Astrocyte (in vitro differentiated cells and primary cell): ENCODE measurements at places on chromosomes 5 and 9. TPM values are rescaled to one million over a fixed set of nuclear protein-coding genes. Genes with fewer than 3 reads are reported as not detected.

SHC3 gene
- total RNA-seq = 3.1 and 4.6 TPM in 2 replicates

ZNG1C gene
- total RNA-seq = 21.1 and 28.1 TPM in 2 replicates

DNA sequence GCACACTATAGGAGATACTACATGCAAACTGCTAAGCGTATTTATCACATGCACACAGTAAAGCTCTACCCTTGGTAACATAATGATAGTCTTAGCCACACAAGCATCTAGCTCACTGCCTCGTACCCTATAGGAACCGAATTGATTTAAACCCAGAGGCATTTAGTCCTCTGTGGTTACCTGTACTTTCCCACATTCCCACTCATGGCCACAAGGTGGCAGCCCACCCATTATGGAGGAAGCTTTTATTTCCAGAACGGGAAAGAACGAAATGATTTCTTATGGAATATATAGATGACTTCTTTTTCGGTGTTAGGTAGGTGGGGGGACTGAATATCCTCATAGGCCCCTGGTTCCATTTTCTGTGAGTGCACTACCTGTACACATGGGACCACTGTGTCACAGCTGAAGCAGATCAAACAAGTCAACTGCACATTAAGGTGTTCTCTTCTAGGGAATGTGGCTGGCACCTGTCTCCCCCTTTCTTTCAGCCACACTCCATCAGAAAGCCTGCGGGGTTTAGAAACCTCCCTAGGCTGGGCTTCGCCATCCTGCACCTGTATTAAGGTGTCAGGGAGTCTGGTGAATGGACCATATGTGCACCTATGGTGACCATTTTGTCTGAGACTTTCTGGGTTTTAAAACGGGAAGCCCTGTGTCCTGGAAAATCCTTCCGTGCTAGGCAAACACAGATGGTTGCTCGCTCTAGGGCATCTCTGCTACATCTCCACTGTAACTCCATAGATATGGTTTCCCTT lies 313.2 kb downstream of the SLIT3 start:
- peak; percentile 22 for DNase-seq

- DNase-seq = no peak
These were observed 90.7 kb upstream of the FSTL4 start for GRCh38 chr5:133702791-133703770.

GRCh38 chr9:132651259-132651658 lies 18.5 kb downstream of the DDX31 start:
- peak; percentile 93 for DNase-seq

DNA sequence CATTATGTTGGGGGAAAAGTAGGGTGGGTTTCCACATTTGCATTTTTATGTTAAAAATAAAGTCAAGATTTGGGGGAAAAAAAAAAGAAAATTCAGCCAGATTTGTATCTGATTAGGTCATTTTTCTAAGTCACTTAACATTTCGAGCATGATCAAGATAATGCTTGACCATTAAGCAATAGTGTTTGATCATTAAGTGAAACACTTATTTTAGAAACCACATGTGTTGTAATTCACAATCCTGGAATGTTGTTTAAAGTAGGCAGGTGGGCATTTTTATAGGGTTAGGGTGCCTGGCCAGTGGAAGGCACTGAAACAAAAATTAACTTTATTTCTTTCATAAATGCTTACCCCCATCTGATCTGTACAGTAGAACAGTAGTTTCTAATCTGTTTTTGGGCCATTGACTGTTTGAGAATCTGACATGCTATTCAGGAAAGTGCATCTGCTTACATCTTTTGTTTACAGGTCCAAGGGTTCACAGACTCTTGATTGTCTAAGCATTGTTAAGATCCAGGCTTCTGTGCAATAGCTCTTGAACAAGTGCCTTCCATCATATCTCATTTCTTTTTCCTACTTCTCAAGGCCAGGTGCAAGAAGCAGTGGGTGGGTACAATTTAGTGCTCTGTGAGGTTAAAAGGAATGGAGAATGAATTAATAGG lies 9.1 kb downstream of the ZCCHC9 start:
- DNase-seq = no peak

DNA sequence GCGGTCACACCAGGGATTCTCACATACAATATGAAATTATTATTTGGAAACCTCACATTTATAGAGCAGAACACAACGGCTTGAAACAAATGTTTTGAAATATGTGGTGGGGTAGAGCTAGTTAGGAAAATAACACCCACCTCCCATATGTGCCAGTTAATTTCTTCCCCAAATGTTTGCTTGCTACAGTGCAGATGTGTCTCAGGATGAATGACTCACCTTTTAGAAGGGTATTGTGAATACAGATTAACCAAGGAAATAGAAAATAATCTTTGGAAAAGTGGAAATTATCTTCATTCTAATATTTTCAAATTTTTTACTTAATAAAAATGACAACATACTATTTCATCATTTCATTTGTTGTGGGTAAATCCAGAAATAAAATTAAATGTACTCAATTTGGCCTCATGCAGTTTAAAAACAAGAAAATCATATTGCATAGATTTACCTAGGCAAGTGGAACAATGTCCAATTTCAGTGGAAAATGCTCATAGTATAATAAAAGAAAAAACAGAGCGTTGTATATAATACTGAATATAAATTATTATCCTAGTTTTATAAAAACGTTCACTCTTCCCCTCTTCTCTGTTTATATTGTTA lies 39.3 kb upstream of the RICTOR start:
- DNase-seq = peak; percentile 4

GRCh38 chr9:98021306-98022040 lies 35.1 kb upstream of the NANS start:
- DNase-seq = no peak

- peak; percentile 84 for DNase-seq
These were observed 45.9 kb downstream of the RGS3 start for GRCh38 chr9:113509463-113509862.

DNA sequence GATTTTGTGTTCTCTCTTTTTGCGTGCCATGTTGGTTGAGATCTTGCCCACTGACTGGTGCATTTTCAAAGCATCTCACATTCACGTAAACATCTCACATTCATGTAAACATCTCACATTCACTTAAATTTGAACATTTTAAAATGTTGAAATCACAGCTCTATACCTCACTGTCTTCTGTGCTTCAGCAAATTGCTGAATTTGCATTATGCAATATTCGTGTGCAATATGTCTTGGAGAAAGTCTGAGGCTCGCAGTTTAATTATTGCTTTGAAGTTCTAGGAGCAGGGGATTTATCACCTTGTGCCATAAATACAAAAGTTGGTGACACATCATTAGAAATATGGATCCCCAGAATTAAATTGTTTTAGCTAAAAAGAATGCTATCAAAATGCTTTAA lies 42.6 kb downstream of the TNFSF15 start:
- no peak for DNase-seq

- peak; percentile 98 for DNase-seq
These were observed 58.2 kb upstream of the DPYSL3 start for GRCh38 chr5:147567917-147568598.

DNA sequence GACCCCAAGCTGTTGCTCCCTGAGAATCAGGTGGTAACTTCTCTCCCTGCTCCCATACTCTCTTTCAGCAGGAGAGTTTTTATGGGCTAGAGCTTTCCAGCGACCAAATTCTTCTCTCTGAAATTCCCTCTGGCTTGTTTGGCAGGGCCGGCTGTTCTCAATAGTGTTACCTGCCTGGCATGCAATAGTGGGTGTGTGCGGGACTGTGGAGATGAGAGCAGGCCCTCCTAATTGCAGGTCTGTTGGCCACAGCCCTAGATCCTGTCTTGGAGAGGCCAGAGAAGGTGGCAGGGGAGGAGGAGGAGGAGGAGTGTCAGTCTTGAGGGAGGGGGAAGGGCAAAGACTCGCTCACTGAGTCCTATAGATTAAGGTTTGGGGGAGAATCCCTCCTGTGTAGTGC lies 29.5 kb downstream of the AQP7 start:
- DNase-seq = no peak

GRCh38 chr5:128644863-128645262 lies 106.8 kb upstream of the FBN2 start:
- DNase-seq = peak; percentile 71

- DNase-seq = no peak
These were observed 248.1 kb downstream of the PIK3R1 start for GRCh38 chr5:68463606-68464005.

DNA sequence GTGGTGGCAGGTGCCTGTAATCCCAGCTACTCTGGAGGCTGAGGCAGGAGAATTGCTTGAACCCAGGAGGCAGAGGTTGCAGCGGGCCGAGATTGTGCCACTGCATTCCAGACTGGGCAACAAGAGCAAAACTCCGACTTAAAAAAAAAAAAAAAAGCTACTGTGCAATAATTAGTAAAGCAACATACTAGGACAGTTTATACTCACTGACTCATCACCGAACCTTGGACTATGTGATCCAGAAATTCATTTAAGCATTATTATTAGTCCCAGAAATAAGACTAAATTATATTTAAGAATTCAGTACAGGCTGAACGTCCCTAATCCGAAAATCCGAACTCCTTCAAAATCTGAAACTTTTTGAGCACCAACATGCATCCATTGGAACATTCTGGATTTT lies 37.8 kb downstream of the GOLPH3 start:
- DNase-seq = no peak

DNA sequence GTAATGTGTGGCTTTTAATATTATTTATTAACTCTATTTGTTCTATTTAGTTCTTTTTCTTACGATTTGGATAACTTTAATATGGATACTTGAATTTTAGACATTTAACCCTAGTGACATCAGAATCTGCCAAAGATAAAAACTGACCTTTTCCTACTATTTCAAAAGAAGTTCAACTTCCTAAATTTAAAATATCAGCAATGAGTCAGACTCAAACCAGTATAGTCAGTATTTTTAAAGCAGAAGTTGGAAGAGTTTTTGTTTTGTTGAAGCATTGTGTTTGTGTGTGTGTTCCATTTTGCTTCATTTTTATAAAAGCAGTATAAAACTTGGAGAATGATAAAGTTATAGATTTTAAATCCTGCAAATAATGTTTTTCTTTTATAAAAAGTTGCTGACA lies 251.8 kb upstream of the RASA1 start:
- no peak for DNase-seq
